ENCODE measurements at places on chromosomes 12 and 14. TPM values are rescaled to one million over a fixed set of nuclear protein-coding genes. Genes with fewer than 3 reads are reported as not detected.

The PPP4R3A gene
- 142 TPM for total RNA-seq

The SIX6 gene
- total RNA-seq = not detected

The SINHCAF gene
- 74.7 TPM for total RNA-seq

The GALNT8 gene
- 0.33 TPM for total RNA-seq

DNA sequence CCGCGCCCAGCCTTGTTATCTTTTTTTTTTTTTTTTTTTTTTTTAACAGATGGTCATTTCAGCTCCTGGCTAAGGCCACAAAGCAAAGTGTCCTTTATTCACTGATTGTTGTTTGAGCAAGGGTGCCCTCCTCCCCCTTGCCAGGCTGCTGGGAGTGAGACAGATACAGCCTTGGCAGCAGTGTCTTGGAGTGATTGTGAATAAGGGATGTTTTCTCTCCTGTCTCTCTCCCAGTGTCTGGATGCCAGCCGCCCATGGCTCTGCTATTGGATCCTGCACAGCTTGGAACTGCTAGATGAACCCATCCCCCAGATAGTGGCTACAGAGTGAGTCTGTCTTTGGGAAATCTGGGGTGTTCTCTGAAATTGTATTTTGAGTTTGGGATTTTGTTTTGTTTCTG lies 28.7 kb downstream of the FNTB start:
- no peak overlapping the region for H3K27ac ChIP-seq
- no peak for DNase-seq
- H3K4me3 ChIP-seq = no peak overlapping the region
- no peaks in the 10 kb centered on the region for H3K27me3 ChIP-seq
- peaks cover 13% of the 10 kb centered on the region for H3K36me3 ChIP-seq

GRCh38 chr14:40268236-40268635 lies 836.0 kb upstream of the FBXO33 start:
- H3K4me3 ChIP-seq = no peak overlapping the region
- no peaks in the 10 kb centered on the region for H3K4me1 ChIP-seq
- no peaks in the 10 kb centered on the region for H3K27me3 ChIP-seq
- no peak for DNase-seq
- no peak overlapping the region for H3K27ac ChIP-seq

DNA sequence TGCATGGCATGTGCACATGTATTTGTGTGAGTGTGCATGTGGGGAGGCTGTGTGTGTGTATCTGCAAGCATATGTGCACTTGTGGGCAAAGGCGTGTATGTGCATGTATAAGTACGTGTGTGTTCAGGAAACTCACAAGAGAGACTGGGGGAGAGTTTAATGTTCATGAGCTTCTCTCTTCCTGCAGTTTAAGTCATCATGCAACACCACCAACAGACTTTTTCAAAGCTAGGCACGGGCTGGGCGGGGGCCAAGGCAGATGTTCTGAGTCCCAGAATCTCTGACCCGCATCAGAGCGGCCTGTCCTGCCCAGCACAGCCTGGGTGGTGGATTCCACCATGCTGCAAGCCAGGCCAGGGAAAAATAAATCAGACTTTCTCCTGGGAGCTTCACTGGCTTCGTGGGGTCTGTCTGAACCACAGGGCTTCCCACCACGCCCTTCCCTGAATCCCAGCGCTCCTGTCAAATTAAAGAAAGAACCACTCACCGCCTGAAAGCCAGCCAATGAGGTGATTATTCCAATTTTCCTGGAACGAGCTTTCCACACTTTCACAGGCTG lies 75.7 kb downstream of the PITPNM2 start:
- DNase-seq = peak; percentile 47
- peak overlapping the region; percentile 97 for H3K27ac ChIP-seq
- H3K4me1 ChIP-seq = peaks cover 49% of the 10 kb centered on the region
- H3K36me3 ChIP-seq = no peaks in the 10 kb centered on the region
- no peaks in the 10 kb centered on the region for H3K27me3 ChIP-seq

GRCh38 chr14:79369359-79370332 lies 841.7 kb downstream of the DIO2 start:
- DNase-seq = no peak
- no peak overlapping the region for H3K4me3 ChIP-seq
- no peak overlapping the region for H3K27ac ChIP-seq

DNA sequence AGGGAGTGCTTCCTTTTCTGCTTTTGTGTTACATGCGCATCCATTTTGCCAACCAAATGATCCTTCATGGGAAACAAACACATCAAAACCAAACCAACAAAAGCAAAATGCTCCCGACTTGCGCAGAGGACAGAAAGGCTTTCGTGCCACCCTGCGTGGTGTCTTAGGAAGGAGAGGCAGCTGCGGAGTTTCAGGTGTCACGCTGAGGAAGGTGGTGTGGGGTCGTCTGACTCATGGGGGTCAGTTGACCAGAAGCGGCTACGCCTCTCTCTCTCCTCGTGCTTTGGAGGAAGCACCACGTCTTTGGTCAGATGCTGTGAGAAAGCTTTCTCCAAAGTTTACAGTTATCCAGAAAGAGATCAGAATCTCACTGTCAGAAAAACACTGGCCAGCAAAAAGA lies 7.9 kb downstream of the EMP1 start:
- no peaks in the 10 kb centered on the region for H3K36me3 ChIP-seq
- H3K27ac ChIP-seq = no peak overlapping the region
- no peak for DNase-seq
- H3K4me3 ChIP-seq = no peak overlapping the region
- H3K27me3 ChIP-seq = peaks cover 26% of the 10 kb centered on the region

DNA sequence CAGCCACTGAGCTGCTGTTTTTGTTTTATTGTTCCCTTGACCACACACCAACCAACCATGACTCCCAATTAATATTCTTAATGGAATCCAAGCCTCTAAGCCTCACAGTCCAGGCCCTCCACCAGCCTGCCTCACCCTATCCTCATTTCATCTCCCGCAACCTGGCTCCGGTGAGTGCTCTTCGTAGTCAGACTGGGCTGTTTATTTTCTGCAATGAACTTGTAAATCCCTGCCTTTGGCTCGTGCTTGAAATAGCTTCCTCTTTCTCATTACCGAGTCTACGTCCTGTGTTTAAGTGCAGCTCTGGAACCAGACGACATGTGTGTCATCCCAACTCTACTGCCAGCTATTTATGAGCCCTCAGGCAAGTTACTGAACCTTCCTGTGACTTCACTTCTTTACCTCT lies 12.4 kb upstream of the ETFBKMT start:
- H3K27ac ChIP-seq = no peak overlapping the region
- H3K27me3 ChIP-seq = peaks cover 2% of the 10 kb centered on the region
- H3K36me3 ChIP-seq = no peaks in the 10 kb centered on the region
- no peak for DNase-seq
- H3K4me1 ChIP-seq = no peaks in the 10 kb centered on the region
- H3K4me3 ChIP-seq = no peak overlapping the region

GRCh38 chr14:102442241-102443211 lies 67.0 kb downstream of the ANKRD9 start:
- DNase-seq = no peak
- H3K27me3 ChIP-seq = no peaks in the 10 kb centered on the region
- H3K36me3 ChIP-seq = no peaks in the 10 kb centered on the region
- H3K27ac ChIP-seq = no peak overlapping the region
